Dermis blood vessel endothelial cell (primary cell): ENCODE measurements at places on chromosomes 4 and X. TPM values are rescaled to one million over a fixed set of nuclear protein-coding genes. Genes with fewer than 3 reads are reported as not detected.

The GCNA gene
- total RNA-seq, result 1.6 and 3.2 TPM in 2 replicates

The ZAR1 gene
- not detected in 2 replicates for total RNA-seq

The UBE2D3 gene
- 313 and 433 TPM in 2 replicates for total RNA-seq

The GAGE12E gene
- total RNA-seq, result not detected in 2 replicates

The PABPC4L gene
- 0.56 and 1.0 TPM in 2 replicates for total RNA-seq

The RHOXF2B gene
- total RNA-seq, result not detected in 2 replicates

The ITM2A gene
- total RNA-seq, result 39.5 and 63.8 TPM in 2 replicates

The FHDC1 gene
- 0.42 and 0.68 TPM in 2 replicates for total RNA-seq

The LUZP4 gene
- total RNA-seq, result not detected in 2 replicates

The BEND2 gene
- total RNA-seq, result under 0.01 TPM in 1 of 2 replicates, not detected in the other

The GAGE12F gene
- total RNA-seq, result not detected in 2 replicates

DNA sequence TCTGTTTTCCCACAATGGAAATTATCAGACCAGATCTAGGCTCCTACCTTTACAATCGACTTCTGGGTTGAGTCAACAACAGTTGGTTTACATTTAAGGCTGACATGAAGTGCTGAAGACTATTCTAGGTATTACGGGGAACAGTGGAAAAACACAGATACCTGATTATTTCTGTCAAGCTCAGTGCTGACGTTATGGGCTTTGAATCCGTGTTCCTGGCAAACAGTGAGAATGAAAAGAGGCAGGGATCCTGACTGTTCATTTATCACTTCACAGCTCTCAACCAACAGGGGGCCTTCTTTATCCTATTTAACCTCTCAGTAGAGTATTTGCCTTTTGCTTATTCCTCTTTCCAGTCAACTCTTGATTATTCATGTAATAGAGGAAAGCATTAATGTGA, 43.1 kb downstream of the TMEM164 start:
- no peak for DNase-seq

- no peak for DNase-seq
Measured at GRCh38 chr4:13261486-13262257, 222.5 kb downstream of the RAB28 start.

GRCh38 chrX:49059681-49060085, 884 bp downstream of the CCDC120 start:
- no peak for DNase-seq

- DNase-seq, result no peak
Measured at GRCh38 chr4:158189422-158189821, 16.6 kb upstream of the GASK1B start.

- peak; percentile 11 for DNase-seq
Measured at GRCh38 chr4:89754531-89754930, 82.4 kb downstream of the SNCA start.

DNA sequence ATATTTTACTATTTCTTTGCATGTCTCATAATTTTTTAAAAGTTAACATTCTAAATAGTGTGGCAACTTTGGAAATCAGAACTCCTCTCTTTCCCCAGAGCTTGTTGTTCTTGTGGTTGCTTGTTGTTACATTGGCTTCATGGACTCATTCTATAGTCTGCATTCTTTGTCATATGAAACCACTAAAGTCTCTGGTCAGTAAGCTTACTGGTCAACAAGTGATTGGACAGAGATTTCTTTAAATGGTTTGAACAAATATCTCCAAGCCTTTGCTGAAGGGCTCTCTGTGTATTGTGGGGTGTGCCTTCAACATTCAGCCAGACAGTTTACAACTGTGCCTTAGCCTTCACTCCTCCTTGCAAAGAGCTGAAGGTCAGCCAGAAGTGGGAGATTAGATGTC, 147.2 kb downstream of the OPHN1 start:
- no peak for DNase-seq

- peak; percentile 6 for DNase-seq
Measured at GRCh38 chrX:140050906-140051305, 85.6 kb upstream of the CXorf66 start.

DNA sequence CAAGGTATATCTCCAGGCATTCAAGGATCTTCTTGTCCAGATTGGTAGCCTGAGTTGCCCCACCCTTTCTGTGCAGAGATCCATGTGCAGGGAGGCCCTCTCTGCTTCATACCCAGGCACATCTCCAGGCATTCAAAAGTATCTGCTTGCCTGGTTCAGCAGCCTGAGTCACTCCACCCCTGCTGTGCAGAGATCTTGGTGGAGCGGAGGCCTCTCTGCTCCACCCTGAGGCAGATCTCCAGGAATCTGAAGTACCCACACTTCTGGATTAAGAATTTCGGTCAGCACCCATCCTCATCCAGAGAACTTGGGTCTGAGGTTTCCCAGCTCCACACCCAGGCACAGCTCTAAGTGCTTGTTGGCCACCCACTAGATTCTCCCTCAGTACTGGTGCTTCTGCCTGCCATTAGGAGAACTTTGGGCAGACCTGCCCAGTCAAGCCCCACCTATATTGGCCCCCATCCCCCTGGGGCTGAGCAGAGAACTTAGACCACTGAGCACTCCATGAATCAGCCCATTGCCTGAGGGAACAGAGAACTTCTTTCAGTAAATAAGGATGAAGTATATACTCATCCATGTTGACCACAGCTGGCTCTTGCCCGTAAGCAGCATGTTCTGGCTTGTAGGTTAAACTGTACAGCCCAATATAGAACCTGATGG, 199.5 kb upstream of the ZCCHC13 start:
- no peak for DNase-seq

DNA sequence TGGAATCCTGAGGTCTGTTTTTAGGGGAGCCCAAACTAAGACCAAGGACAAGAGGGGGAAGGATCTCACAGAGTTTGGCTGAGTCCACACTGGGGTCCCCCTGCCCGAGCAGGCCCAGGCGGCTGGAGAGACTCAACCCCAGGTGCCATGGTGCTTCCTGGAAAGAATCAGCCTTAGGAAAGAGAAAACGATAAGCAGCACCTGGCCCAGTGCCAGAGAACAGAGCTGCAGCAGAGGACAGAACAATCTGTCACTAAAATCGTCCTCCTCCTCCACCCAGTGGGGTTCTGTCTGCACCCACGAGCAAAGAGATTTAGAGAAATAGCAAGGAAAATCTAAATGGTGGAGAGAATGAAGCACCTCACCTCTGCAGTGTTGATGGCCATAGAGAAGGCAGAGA, 470.5 kb downstream of the BCOR start:
- DNase-seq, result no peak

GRCh38 chrX:12975670-12975965, 708 bp downstream of the TMSB4X start:
- no peak for DNase-seq

- DNase-seq, result no peak
Measured at GRCh38 chrX:37812110-37812509, 32.3 kb downstream of the CYBB start.

GRCh38 chrX:124223524-124223923, 108.9 kb upstream of the TEX13D start:
- peak; percentile 1 for DNase-seq

DNA sequence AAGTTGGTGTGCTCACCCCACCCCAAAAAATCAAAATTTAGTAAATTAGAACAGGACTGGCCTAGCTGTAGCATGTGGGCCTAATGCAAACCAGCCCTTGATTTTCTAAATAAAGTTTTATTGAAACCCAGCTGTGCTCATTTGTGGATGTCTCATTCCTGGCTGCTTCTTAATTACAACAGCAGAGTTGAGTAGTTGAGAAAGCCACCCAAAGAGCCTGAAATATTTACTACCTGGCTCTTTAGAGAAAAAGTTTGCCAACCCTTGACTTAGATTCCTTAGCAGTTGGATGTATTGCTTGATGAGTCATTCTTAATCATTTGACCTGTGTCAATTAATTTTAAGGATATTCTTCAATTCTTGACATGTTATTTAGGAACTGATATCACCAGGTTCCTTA, 168.3 kb upstream of the PUDP start:
- no peak for DNase-seq

DNA sequence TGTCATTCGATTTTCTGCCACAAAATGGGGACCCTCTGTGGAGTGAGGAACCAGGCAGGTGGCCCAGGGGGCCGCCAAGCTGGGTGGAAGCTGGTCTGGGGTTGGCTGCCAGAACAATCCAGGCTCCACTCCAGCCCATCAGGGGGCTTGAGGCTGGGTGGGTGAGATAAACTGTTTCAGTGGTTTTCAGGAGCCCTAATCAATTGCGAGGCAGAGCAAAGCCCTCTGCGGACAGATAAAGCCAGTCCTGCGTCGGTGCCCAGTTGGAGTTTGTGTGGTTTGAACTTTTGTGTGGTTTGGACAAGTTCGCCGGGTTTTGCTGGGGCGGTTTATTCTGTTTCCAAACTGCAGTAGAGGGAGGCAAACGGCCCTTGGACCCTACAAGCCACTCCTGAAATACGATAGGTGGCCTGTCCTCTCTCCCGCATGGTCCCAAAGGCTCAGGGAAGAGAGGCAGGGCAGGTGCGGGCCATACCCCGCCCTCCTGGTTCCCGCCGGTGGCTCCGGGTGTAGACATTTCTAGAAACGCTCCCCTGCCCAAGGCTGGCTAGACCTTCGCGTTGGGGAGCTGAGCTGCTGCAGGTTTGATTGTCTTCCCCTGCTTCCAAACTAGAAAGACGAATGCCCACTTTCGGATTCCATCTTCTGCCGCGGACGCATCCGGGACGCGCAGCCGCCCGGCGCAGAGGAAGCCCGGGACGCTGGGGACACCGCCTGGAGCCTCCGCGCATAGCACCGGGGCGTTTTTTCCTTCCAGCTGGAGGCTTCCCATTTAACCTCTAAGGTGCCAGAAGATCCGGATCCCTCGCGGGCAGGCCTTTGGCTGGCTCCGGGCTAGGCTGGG, 169.0 kb upstream of the BCOR start:
- peak; percentile 75 for DNase-seq

DNA sequence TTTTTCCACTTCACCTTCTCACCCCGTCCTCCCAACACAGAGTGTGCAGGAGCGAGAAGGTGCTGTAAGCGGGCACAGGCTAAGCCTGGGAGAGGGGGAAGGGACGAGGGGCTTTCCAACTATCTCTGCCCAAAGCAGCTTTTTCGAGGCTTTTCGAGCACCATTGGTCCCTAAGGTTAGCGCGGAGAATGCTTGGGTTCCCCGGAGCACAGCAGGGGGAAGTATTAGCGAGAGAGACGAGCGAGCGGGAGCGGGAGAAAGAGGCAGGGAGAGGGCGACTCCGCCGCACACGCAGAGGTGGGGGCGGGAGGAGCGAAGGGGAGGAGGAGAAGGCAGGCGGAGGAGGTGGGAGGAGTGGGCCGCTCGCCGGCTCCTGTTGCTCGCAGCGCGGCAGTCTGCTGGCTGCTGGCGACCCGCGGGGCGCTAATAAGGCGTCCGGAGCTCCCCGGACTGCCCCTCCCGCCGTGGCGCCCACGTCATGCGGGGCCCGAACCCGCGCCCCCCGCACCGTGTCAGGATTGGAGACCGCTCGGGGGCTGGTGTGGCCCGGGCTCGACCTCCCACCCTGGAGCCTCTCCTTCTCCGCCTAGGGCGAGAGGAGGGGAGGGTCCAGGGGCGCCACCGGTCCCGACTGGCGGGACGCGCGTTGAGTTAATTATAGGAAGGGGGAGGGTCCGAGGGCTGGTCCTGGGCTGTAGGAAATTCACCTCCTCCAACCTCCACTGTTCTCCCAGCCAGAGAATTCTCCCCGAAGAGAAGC, at the start of gene ADAMTS3:
Gene ADAMTS3 (minus strand): TSS at position 263 of the 760 bp plus-strand sequence. CDS start 459 bp downstream, outside the sequence.
- peak; percentile 30 for DNase-seq

- no peak for DNase-seq
Measured at GRCh38 chr4:3510481-3510880, 21.7 kb downstream of the LRPAP1 start.

DNA sequence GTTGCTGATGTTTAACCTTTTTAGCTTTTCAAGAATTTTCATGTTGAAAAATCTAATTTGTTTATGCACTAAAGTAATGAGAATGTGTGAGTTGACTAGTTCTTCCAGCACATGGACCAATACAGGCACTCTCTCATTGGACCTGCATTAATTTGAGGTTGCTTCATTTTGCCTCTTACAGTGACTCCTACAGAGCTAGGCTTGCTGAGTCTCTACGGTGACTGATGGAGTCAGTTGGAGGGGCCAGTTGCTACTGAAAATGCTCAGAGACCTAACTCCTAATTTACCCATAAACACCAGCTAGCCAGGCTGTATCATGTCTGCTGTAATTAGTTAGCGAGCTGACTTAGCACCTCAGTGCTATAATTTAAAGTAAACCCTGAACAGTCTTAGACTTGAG, 10.9 kb downstream of the MTHFD2L start:
- DNase-seq, result no peak
